Esophagus muscularis mucosa (tissue), 4 donors: ENCODE measurements at places on chromosomes 2 and 18. TPM values are rescaled to one million over a fixed set of nuclear protein-coding genes. Genes with fewer than 3 reads are reported as not detected.

DNA sequence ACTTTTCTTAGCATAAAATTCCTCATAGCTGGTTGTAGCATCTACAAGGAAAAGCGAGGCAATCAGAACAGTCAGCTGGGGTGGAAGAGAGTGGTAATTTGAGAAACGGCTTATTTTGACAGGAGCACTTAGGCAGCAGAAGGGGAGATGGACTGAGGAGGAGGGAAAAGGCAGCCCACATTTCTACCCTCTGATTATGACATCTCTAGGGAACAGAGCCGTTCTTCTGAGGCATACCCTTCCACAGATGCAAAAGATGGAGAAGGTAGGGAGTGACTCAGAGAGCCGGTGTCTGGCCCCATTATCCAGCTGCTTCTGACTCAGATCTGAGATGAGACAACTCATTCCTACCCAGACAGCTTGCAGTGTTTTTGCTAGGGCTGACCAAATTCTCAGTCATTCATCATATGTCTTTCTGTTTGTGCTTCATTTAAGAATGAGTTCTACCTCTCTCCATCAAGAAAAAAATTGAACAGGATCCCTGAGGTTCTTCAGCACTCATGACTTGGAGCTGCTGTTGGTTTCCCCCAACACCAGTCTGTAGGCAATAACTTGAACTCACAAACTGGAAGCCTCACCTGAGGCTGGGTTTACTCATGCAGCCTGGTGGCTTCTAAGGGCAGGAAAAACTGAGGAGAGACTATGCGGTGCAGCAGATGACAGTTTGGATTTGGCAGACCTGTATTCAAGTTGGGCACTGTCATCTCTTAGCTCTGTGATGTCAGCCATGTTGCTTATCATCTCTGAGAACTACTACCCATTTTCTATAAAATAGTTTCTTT, 15.9 kb upstream of the SEC11C start:
- no peak overlapping the region for H3K27ac ChIP-seq
- H3K4me3 ChIP-seq: no peak overlapping the region
- H3K27me3 ChIP-seq: no peaks in the 10 kb centered on the region
- H3K36me3 ChIP-seq: no peaks in the 10 kb centered on the region
- DNase-seq: no peak
- no peaks in the 10 kb centered on the region for H3K4me1 ChIP-seq

The SNTG2 gene
- 5.2 TPM for total RNA-seq

DNA sequence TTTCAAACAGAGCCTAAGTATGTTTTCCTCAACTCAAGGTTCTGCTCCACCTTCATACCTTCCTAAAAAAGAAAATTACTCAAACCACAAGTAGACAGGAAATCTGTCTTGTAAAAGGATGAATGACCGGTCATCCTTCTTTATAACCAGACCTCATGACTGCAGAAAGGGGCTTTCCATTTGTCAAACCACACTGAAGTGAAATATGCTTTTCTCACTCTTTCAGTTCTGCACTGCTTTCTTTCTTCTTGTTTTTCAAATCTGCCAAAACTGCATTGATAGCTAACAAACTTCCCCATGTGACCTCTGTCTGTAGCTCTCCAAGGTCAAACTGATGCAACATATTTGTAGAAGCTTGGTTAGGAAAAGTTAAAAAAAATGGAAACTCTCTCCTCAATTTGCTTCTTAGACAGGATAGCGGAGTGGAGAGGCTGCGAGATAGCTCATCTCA, 308.9 kb upstream of the CCDC68 start:
- H3K27me3 ChIP-seq: no peaks in the 10 kb centered on the region
- peaks cover 11% of the 10 kb centered on the region for H3K4me1 ChIP-seq
- no peak for DNase-seq
- no peak overlapping the region for H3K4me3 ChIP-seq
- H3K36me3 ChIP-seq: peaks cover 5% of the 10 kb centered on the region
- no peak overlapping the region for H3K27ac ChIP-seq

DNA sequence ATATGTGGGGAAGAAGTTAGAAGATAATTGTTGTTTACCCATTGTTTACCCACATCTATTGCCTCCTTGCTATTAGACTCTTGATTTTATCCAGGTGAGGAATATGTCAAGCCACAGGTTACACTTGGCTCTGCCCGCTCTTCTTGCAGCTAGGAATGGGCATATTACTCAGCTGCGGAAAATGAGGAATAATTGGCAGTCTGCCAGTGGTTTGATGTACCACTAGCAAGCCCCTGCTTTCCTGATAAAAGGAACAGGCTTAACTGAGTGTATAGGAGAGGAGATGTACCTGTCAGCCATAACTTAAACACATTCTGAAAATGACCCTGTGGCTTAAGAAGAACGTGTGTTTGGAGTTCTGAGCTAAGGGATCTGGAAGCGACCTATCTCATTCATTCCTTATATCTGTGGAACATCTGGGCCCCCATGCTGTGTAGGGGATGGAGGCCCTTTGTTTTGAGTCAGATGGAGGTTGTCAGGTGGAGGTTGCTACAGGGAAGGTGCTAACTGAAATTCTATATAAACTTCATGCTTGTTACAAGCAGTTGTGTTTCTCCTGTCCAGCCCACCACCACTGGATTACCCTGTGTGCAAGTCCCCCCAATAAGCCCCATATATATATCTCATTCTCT, 4.6 kb upstream of the FMNL2 start:
- no peaks in the 10 kb centered on the region for H3K36me3 ChIP-seq
- H3K4me1 ChIP-seq: peaks cover 6% of the 10 kb centered on the region
- H3K4me3 ChIP-seq: no peak overlapping the region
- DNase-seq: no peak
- no peak overlapping the region for H3K27ac ChIP-seq

- DNase-seq: no peak
- H3K4me3 ChIP-seq: no peak overlapping the region
- H3K36me3 ChIP-seq: no peaks in the 10 kb centered on the region
- H3K4me1 ChIP-seq: no peaks in the 10 kb centered on the region
Observed at GRCh38 chr2:29723255-29724001, 198.0 kb downstream of the ALK start.

- no peak for DNase-seq
- no peaks in the 10 kb centered on the region for H3K27me3 ChIP-seq
- peaks cover 13% of the 10 kb centered on the region for H3K36me3 ChIP-seq
- no peak overlapping the region for H3K27ac ChIP-seq
- no peak overlapping the region for H3K4me3 ChIP-seq
- H3K4me1 ChIP-seq: peaks cover 21% of the 10 kb centered on the region
Observed at GRCh38 chr18:48707636-48708296, 168.9 kb downstream of the CTIF start.

GRCh38 chr2:36737131-36737750, 40.7 kb downstream of the VIT start:
- no peaks in the 10 kb centered on the region for H3K36me3 ChIP-seq
- no peak overlapping the region for H3K4me3 ChIP-seq
- H3K27me3 ChIP-seq: no peaks in the 10 kb centered on the region
- DNase-seq: no peak

The BMP10 gene
- not detected for total RNA-seq

DNA sequence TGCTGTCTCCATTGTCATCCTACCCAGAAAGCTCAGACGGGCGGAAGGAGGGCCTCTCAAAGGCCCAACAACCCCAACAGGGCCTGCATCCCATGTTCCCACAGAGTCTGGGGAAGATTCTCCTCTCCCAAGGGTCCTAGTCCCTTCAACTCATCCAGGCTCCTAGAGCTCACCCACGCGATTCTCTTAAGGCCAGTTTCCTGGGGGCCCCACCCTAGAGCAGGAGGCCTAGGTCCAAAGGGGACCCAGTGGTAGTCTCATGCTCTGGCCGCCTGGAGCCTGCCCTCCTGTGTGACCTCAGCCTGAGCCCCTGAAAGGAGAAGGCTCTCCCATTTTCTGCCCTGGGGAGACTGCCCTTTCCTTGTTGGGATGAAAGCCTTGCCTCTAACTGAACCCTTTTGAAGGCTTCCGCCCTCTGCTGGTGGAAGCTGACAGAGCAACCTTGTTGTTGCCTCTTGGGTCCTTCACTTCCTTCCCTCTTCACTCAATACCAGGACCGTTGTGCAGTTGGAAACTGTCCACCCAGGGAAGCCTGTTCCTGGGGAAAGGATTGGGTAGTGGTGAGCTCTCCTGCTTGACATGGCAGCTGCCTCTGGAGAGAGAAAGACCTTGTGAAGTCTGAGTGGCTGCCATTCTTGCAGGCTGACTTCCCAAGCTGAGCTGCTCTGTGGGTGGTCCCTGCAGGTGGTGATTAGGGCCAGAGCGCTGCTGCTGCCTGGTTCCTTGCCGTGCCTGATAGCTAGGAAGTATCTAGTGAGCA, 86.0 kb upstream of the ALPP start:
- DNase-seq: no peak
- H3K27me3 ChIP-seq: no peaks in the 10 kb centered on the region
- H3K36me3 ChIP-seq: no peaks in the 10 kb centered on the region
- no peaks in the 10 kb centered on the region for H3K4me1 ChIP-seq
- H3K4me3 ChIP-seq: no peak overlapping the region
- no peak overlapping the region for H3K27ac ChIP-seq

The PLEKHB2 gene
- total RNA-seq: 52.9 TPM

DNA sequence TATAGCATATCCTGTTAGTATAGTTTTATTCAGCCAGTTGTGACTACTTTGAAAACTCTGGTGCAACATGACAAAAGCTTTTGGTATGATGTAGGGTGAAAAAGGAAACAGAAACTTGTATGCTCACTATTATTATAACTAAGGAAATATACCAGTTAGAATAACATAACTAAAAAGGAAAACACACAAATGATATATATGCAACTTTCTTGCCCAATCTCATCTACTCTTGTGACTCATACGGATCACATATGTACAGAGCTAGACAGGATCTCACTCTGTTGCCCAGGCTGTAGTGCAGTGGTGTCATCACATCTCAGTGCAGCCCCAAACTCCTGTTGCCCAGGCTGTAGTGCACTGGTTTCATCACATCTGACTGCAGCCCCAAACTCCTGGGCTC, 12.4 kb upstream of the TLK1 start:
- no peaks in the 10 kb centered on the region for H3K4me1 ChIP-seq
- DNase-seq: no peak
- no peak overlapping the region for H3K27ac ChIP-seq
- H3K27me3 ChIP-seq: no peaks in the 10 kb centered on the region
- no peak overlapping the region for H3K4me3 ChIP-seq

- no peak overlapping the region for H3K4me3 ChIP-seq
- H3K27me3 ChIP-seq: no peaks in the 10 kb centered on the region
- H3K36me3 ChIP-seq: no peaks in the 10 kb centered on the region
- H3K27ac ChIP-seq: no peak overlapping the region
- no peak for DNase-seq
- peaks cover 3% of the 10 kb centered on the region for H3K4me1 ChIP-seq
Observed at GRCh38 chr2:226121046-226121738, 678.4 kb downstream of the IRS1 start.

DNA sequence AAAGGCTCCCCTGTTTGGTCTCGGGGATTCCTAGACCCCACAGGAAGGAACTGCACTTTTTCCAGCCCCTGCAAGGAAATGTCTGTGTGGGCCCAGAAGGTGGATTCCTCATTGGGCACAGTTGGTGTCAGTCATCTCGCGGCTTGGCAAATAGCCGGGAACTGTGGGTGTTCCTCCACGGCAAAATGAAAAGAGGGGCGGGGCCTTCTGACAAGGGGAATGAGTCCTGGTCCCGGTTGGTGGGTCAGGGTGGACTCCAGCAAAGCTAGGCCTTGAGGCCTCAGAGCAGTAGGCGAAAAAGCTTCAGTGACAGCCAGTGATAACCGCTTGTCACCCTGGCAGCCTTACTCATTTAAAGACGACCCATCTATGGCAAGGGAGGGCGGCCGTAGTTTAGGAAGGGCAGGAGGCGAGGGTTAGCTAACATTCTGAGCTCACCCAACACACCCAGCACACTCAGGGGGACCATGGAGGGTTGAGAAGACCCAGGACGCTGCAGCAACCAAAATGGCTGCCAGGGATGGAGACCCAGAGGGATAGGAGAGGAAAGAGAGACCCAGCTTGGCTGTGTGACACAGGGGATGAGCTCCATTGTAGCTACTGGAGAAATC, 16.5 kb downstream of the SLC4A3 start:
- H3K36me3 ChIP-seq: peaks cover 11% of the 10 kb centered on the region
- H3K4me3 ChIP-seq: no peak overlapping the region
- H3K27ac ChIP-seq: no peak overlapping the region
- H3K4me1 ChIP-seq: peaks cover 27% of the 10 kb centered on the region

DNA sequence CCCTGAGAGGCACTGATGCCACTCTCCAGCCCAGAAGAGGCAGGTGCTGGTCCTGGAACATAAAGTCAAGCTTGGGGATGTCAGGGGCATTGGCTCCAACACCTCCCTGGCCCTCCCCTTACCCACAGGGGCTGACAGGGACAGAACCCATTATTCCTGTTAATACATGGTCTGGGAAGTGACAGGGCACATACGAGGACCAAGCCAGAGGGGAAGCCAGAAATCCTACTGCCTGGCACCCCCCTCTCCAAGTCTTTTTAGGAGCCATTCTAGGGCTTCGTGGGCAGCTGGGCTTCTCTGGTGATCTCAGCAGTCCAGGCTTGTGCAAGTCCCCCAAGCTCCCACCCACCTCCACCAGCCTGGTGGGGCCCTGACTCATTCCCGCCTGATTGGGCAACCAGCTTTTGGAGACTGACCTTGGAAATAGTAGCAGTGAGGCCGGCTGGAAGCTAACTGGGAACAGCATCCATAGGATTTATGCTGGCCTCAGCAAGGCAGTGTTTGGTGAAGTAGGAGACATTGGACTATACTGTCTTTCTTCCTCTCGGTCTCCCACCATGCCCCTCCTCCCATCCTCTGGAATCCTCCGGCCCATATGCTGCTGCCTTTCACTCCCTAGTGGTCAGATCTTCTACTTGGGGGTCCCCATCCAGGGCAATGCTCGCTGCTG, 86.4 kb upstream of the HK2 start:
- no peak overlapping the region for H3K4me3 ChIP-seq
- no peaks in the 10 kb centered on the region for H3K4me1 ChIP-seq
- peak; percentile 88 for DNase-seq
- H3K27ac ChIP-seq: no peak overlapping the region
- no peaks in the 10 kb centered on the region for H3K36me3 ChIP-seq

The EPB41L3 gene
- 39.6 TPM for total RNA-seq

The SEPTIN10 gene
- total RNA-seq: 203 TPM

DNA sequence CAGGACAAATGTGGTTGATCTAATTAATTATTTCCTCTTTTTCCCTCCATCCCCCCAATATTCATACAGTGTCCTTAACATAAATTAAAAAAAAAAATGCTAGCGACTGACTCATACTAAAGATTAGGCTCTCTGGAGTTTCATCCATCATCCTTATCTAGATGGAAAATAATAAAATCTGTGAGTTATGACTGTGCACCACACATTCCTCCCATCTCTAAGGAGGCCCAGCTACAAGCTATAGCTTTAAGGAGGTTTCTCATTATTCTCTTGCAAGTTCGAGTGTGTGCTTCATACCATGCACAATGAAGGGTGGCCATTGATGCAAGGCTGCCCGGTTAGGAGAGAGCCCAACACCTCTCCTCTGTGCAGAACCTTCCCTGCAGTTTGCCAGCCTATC, 77.3 kb downstream of the XDH start:
- H3K4me3 ChIP-seq: no peak overlapping the region
- no peaks in the 10 kb centered on the region for H3K36me3 ChIP-seq
- no peaks in the 10 kb centered on the region for H3K27me3 ChIP-seq
- no peak overlapping the region for H3K27ac ChIP-seq
- H3K4me1 ChIP-seq: no peaks in the 10 kb centered on the region
